Dermis blood vessel endothelial cell (primary cell): ENCODE measurements at places on chromosomes 3 and 15. TPM values are rescaled to one million over a fixed set of nuclear protein-coding genes. Genes with fewer than 3 reads are reported as not detected.

GRCh38 chr3:71659864-71660591 is 65.2 kb downstream of the EIF4E3 start:
- no peak for DNase-seq

- no peak for DNase-seq
Observed at GRCh38 chr3:11010426-11011165, 18.0 kb downstream of the SLC6A1 start.

DNA sequence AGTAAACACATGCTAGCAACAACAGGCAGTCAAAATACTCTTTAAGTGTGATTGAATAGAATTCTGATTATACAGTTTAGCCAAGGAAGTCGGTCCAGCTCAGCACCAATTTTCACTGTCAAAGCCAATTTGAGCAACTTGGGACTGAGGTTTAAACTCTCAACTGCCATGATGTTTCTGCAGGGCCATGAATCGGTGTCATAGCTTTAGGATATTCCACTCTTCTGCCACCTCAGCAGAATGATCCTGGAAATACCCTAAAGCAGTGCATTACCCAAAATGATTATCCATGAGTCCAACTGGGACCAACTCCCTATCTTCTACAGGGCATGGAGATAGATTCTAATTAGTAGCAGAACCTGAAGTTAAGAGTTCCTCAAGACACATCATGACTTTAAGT is 262.4 kb downstream of the RORA start:
- DNase-seq, result no peak

The CHL1 gene
- total RNA-seq, result 0.09 and 0.34 TPM in 2 replicates

DNA sequence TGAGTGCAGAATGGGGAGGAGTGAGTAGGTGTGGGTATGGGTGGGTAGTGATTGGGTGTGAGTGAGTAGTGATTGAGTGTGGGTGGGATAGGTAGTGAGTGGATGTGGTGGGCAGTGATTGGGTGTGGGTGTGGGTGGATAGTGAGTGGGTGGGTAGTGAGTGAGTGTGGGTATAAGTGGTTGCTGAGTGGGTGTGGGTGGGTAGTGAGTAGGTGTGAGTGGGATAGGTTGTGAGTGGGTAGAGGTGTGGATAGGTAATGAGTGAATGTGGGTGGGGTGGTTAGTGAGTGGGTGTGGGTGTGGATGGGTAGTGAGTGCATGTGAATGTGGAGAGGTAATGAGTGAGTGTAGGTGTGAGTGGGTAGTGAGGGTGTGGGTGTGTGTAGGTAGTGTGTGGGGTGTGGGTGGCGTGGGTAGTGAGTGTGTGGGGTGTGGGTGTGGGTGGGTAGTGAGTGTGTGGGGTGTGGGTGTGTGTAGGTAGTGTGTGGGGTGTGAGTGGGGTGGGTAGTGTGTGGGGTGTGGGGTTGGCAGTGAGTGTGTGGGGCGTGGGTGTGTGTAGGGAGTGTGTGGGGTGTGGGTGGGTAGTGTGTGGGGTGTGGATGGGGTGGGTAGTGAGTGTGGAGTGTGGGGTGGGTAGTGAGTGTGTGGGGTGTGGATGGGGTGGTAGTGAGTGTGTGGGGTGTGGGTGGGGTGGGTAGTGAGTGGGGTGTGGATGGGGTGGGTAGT is 5.3 kb downstream of the MINAR1 start:
- no peak for DNase-seq

- DNase-seq, result no peak
Observed at GRCh38 chr3:159875116-159875515, 113.5 kb upstream of the IL12A start.

DNA sequence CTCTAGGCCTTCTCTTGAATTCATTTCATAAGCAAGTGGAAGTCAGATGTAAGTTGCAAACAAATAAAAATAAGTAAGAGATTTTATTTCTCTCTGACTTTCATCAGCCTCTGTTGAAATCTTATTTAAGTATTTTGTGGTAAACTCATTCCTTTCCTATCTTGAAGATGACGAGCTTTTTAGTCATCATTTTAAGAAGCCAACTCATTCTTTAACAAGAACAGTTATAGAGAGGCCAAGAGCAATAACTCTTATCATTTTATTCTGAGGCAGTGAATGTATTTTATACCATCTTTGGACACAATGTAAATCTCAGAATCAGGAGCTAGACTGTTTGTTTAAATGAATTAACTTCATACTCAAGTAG is 147.5 kb upstream of the MBNL1 start:
- peak; percentile 5 for DNase-seq

The FEZF2 gene
- not detected in 2 replicates for total RNA-seq

DNA sequence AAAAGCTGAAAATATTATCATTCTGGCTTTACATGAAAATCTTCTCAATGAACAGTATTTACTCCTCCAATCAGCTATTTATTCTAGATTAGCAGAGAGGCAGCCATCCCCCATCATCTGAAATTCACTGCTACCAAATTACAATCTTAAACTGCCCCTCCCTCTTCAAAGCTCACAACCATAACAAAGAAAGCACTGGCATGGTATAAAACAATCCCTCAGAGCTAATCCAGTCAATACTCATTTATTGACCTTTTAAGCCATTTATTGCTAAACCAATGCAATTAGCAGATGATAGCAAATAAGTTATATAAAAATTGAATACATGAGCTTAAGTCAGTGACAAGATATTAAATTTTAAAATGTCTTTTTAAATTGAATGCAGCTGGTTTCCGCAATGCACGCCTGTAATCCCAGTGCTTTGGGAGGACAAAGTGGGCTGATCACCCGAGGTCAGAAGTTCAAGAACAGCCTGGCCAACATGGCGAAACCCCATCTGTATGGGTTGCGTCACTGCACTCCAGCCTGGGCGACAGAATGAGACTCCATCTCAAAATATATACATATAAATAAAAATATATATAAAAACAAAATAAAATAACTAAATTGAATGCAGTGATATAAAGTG is 12.1 kb downstream of the SLC4A7 start:
- no peak for DNase-seq

- no peak for DNase-seq
Observed at GRCh38 chr3:118544458-118544857, 490.2 kb downstream of the IGSF11 start.

DNA sequence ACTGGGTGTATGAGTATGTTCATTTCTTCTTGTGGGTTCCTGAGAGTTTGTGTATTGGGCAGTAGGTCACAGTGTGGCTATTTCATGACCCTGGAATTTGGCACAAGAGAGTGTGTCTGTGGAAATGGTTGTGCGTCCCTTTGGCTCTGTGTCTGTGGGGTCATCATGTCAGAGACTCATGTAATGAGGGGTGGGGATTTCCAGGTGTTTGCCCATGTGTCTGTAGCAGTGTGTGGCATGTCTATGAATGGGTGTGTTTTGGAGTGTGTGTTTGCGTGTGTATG is 1.3 kb upstream of the GATA2 start:
- DNase-seq, result no peak

GRCh38 chr3:183015185-183015584 is 34.8 kb upstream of the DCUN1D1 start:
- DNase-seq, result no peak

- no peak for DNase-seq
Observed at GRCh38 chr3:185764980-185765370, 59.9 kb downstream of the IGF2BP2 start.

The TRH gene
- not detected in 2 replicates for total RNA-seq

DNA sequence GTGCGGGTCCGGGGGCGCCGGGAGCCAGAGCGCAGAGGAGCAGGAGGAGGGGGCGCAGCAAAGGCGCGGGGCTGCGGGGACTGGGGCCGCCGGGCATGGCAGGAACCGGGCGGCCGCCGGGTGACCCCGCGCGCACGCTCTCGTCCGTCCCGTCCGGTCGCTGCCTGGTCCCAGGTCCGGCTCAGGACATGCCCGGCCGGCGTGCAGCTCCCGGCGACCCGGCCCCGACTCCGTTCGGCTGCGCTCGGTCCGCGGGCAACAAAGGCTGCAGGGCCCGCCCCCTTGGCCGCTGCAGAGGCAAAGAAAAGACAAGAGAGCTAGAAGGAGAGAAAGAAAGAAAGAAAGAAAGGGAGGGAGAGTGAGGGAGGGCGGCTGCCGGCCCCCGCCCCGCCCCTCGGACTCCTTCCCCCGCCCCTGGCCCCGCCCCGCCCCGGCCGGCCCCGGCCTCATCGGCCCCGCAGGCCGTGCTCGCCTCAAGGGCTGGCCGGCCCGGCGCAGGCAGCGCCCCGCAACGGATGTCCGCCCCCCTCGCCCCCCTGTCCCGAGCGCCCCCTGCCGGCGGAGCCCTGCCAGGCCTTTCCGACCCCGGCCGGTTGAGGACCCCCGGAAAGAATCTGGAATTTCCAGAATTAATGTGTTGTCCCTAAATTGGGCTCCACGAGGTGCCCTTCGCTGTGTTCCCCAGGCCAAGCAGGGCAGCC is at the start of gene ADAMTS7:
Gene ADAMTS7, minus strand, starts transcription at position 341 of the 701 bp plus-strand sequence. Its CDS starts 244 bp downstream, at position 97.
- peak; percentile 85 for DNase-seq

The ROBO1 gene
- 0.47 and 1.0 TPM in 2 replicates for total RNA-seq

DNA sequence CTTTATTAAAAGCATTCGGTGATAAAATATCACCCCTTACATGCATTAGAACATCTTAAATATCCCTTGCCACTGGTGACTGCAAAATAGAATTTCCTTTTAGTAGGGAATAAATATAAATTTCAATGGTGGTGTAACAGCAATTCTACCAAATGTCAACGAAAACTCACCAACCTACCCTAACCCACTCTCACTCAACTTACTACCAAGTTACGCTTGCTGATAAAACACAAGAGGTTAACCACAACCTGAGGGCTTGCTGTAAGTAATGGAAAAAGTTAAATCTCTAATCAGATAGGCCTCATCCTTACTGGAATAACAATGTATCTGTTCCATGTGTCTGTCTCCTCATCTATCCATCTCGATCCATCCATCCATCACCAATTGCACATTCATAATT is 274.7 kb downstream of the FOXP1 start:
- no peak for DNase-seq

The TBL1XR1 gene
- total RNA-seq, result 117 and 144 TPM in 2 replicates

GRCh38 chr3:184602372-184603150 is 41.0 kb downstream of the EPHB3 start:
- no peak for DNase-seq

- DNase-seq, result no peak
Observed at GRCh38 chr3:182052332-182052731, 340.6 kb downstream of the SOX2 start.

The ADCY5 gene
- total RNA-seq, result 0.17 and 1.3 TPM in 2 replicates

The SGO1 gene
- 2.6 and 10.5 TPM in 2 replicates for total RNA-seq

DNA sequence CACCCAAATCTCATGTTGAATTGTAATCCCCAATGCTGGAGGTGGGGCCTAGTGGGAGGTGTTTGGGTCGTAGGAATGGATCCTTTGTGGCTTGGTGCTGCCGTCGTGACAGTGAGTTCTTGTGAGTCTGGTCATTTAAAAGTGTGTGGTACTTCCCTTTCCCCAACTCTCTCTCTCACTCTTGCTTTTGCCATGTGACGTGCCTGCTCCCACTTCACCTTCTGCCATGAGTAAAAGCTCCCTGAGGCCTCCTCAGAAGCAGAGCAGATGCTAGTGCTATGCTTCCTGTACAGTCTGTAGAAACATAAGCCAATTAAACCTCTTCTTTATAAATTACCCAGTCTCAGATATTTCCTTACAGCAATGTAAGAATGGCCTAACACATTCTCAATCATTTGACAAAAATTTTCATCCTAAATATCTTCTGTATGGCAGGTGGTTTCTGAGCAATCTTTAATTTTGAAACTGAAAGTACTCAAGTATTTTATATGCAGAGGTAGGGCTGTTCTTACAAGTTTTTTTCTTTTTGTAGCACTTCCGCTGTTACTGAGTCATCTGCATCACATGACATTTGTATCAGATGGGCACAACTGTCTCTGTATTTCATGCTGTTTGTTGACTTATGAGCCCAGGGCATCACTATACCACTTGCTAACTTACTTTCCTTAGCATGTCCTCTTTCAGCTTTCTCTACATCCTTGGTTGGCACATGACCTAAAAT is 8.8 kb downstream of the RPL39L start:
- peak; percentile 77 for DNase-seq

The SEMA3F gene
- total RNA-seq, result 44.6 and 79.4 TPM in 2 replicates

The SLC2A2 gene
- total RNA-seq, result not detected in 2 replicates

The EOMES gene
- total RNA-seq, result not detected in 2 replicates

GRCh38 chr15:56918046-56918938 is at the start of gene TCF12:
TCF12 (plus strand) TSS chr15:56918644; CDS start chr15:56919914, 1,270 bp downstream.
- peak; percentile 96 for DNase-seq
